ENCODE measurements at places on chromosomes 4 and X.
A peak's percentile ranks its signal among the peaks of the same experiment; 100 is the strongest.

GRCh38 chr4:130210864-130211263 lies 1114.9 kb downstream of the C4orf33 start:
- peak; percentile 3 for DNase-seq

GRCh38 chr4:118718511-118719170 lies 33.4 kb downstream of the METTL14 start:
- DNase-seq, result no peak

- DNase-seq, result no peak
Measured at GRCh38 chr4:47642985-47643760, 158.1 kb downstream of the ATP10D start.

GRCh38 chr4:128552586-128552907 lies 257.0 kb upstream of the JADE1 start:
- no peak for DNase-seq

- no peak for DNase-seq
Measured at GRCh38 chrX:153848325-153848724, 18.0 kb upstream of the PDZD4 start.

DNA sequence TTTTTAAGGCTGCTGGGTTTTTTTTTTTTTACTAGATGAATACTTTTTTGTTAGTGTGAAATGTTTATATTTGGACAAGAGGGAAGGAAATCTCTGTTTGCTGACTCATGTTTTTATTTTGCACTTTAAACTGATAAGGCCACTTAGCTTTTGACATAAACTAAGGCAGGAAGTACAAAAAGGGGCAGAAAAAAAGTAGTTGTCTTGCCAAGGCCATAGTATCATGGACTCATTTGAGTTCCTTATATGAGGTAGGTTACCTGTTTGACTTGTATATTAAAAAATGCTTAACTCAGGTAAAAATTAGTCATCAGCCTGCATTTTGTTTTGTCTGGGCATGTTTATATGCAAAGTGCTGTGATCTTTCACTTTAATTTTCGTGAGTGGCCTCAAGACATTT lies 26.0 kb downstream of the SMAD1 start:
- DNase-seq, result peak; percentile 31

DNA sequence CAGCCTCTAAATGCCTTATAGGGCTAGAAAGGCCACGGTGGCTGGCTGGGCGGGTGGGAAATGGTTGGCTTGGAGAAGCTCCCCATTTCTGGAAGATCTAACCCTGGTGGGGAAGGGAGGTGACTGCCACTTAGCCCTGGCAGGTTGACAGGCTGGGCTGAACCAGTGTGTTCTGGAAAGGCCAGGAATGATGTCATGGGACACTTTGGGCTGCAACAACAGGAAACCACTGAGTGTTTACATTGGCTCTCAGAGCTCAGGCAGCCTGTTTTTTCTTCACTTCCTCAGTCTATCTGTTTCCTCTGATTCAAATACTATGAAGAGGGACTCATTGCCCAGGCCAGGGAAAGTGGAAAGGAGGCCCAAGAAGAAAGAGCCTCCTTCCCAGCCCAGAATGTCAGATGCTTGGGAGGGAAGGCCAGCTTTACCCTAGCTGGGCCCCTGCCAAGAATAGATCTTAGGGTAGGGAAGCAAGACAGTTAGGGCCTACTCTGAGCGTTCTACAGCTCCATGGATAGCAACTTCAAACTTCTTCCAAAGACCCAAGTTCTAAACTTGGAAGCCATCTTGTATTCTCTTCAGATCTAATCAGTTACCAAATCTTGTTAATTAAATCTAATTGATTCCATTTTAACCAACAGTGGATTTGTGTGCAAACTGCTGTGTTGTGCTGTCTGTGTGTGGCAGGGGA lies 65.8 kb upstream of the MSN start:
- no peak for DNase-seq

GRCh38 chrX:72306851-72307645 lies 1.3 kb upstream of the CITED1 start:
- DNase-seq, result no peak

DNA sequence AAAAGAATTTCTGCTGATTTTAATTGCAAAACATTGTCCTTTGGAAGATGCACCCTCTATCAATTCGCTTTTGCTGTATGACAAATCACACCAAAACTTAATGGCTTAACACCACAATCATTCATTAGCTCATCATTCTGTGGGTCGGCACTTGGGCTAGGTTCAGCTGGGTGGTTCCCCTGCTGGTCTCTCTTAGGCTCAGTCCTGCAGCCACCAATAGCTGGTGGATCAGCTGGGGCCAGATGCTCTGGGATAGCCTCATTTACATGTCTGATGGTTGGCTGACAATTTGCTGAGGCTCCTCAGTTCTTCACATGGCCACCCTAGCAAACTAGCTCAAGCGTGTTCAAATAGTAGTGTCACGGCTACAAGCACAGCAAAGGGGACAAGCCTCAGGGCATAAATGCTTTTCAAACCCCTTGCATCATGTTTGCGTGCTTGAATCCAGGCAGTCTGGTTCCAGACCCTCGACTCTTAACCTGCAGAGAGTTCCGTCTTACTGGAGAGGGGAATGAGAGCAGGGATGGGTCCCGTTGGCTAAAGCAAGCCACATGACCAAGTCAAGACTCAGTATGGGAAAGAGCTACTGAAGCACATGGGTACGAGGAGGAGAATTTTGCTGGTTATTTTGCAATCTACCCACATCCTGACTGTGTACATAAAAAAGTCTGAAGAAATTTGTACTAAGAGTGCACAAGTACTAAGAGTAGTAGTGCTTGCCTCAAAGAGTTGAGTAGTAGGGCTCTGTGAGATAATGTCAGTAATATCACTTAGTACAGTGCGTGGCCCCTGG lies 7.5 kb upstream of the ACSL1 start:
- no peak for DNase-seq

GRCh38 chr4:101128473-101128872 lies 218.9 kb downstream of the PPP3CA start:
- no peak for DNase-seq

DNA sequence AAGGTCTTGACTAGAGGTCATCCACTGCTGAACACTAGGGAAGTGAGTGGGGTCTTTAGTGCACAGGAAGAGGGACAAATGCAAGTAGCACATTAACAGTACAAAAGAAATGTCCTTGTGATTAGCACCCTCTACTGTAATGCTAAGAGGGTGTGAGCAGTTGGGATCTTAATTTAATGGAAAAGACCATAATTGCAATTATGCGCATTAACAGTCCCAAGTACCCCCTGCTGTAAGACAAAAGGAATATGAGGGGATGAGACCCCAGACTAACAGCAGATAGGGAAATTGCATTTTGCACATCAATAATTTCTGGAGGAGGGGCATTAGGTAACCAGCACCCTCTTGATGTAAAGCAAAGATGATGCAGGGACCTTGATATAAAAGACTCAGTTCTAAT lies 285.0 kb downstream of the CHIC1 start:
- DNase-seq, result no peak
